ENCODE measurements at places on chromosomes 2 and 18.

DNA sequence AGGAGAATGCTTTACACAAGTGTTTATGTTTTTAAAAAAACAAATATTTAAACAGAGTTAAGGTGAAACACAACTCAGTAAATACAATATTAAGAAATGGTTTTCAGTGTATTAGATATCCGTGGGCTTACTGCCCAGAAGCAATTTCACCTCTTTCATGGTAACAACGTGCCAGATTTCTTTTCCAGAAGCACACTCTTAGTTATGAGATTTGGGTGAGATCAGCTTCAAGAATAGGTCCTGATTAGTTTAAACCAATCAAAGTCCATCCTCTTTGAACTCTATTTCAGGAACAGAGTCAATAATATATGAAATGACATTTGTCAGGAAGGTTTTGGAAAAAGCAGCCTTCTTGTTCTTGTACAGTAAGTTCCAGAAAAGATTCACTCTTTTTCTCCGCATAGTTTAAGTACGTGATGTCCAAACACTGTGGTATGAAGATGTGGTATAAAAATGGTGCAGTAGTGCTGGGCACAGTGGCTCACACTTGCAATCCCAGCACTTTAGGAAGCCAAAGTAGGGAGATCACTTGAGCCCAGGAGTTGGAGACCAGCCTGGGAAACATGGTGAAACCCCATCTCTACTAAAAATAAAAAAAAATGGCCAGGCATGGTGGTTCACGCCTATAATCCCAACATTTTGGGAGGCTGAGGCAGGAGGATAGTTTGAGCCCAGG, 14.7 kb downstream of the USP34 start:
- no peak for DNase-seq

GRCh38 chr2:47002480-47003381, 87.1 kb upstream of the MCFD2 start:
- no peak for DNase-seq

DNA sequence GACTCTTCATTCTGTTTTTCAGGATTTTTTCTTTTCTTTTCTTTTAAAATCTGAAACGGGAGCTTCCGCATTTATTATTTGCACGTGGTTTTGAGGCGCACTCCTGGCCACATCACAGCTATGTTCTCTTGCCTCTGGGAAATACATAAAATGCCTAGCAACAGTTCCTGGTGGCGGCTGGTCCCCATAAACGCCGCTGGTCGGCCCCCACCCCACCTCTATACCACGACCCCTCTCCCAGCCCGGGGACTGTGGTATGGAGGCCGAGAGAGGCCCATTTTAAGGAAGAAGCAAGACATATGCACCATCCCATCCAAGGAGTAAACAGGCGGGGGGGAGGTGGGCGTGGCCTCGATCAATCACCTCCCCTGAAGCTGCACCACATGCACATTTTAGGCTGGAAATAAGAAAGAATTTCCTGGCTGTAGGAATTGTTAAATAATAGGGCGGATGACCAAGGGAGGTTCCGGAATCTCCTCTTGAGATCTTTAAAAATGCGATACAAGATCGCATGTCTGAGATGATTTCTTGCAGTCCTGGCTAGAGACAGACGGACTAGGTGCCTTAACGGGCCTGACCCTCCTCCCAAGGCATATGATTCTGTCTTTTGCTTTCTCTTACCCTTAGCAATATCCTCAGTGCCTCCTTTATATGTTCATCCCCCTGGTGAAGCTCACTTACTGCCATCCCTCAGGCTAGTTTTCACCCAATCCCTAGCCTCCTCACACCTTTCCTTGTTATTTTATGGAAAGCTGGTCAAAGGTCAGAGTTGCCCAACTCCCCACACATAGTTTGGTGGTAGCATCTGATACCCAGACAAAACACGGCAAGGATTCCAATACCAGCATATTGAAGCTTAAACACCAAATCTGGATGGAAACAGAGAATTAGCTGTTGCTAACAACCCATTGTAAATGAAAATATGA, 82.4 kb downstream of the BCL2 start:
- no peak for DNase-seq

GRCh38 chr2:182447163-182447562, 20.3 kb upstream of the PDE1A start:
- no peak for DNase-seq

- DNase-seq: peak; percentile 59
Observed at GRCh38 chr18:63339920-63340484, 20.4 kb upstream of the BCL2 start.

DNA sequence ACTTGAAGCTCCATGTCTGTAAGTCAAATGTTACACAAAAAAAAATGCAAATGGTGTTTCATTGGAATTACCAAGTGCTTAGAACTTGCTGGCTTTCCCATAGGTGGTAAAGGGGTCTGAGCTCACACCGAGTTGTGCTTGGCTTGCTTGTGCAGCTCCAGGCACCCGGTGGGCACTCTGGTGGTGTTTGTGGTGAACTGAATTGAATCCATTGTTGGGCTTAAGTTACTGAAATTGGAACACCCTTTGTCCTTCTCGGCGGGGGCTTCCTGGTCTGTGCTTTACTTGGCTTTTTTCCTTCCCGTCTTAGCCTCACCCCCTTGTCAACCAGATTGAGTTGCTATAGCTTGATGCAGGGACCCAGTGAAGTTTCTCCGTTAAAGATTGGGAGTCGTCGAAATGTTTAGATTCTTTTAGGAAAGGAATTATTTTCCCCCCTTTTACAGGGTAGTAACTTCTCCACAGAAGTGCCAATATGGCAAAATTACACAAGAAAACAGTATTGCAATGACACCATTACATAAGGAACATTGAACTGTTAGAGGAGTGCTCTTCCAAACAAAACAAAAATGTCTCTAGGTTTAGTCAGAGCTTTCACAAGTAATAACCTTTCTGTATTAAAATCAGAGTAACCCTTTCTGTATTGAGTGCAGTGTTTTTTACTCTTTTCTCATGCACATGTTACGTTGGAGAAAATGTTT, 97.9 kb upstream of the IL1R2 start:
- DNase-seq: no peak

- no peak for DNase-seq
Observed at GRCh38 chr2:143473216-143473615, 344.0 kb downstream of the ARHGAP15 start.

- no peak for DNase-seq
Observed at GRCh38 chr18:58417752-58418151, 211.1 kb downstream of the ALPK2 start.

DNA sequence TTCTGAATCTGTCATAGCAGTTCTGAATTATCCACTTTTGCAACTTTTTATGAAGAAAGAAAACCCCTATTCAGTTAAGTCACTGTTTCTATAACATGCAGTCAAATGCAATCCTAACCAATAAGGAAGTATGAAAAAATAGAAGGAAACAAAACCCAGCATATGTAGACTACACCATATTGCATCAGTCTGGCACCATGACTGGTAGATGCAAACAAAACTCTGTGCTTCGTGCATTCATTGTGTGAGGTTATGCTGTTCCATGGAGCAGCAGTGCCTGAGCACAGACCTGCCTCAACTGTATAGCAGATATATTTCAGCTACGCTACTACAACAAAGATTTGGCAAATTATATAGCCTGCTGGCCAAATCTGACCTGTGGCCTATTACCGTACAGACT, 325.5 kb downstream of the LRP1B start:
- no peak for DNase-seq
